Omental fat pad (tissue), 4 donors: ENCODE measurements at places on chromosomes 16 and 17. TPM values are rescaled to one million over a fixed set of nuclear protein-coding genes. Genes with fewer than 3 reads are reported as not detected.

Gene SRCIN1
- 1.2 TPM for total RNA-seq

Gene SLC6A2
- total RNA-seq, result not detected

Gene CEP112
- total RNA-seq, result 17.8 TPM

Gene PHAF1
- total RNA-seq, result 28.8 TPM

Gene ABCA10
- 2.5 TPM for total RNA-seq

Gene WNK4
- 3.9 TPM for total RNA-seq

Gene BAHCC1
- total RNA-seq, result 8.5 TPM

Gene CTRB2
- total RNA-seq, result not detected

Gene RNF222
- total RNA-seq, result not detected
